ENCODE measurements at places on chromosomes 6 and 20.
A peak's percentile ranks its signal among the peaks of the same experiment; 100 is the strongest.

- no peak for DNase-seq
Measured at GRCh38 chr20:49935746-49936152, 448 bp upstream of the RNF114 start.

DNA sequence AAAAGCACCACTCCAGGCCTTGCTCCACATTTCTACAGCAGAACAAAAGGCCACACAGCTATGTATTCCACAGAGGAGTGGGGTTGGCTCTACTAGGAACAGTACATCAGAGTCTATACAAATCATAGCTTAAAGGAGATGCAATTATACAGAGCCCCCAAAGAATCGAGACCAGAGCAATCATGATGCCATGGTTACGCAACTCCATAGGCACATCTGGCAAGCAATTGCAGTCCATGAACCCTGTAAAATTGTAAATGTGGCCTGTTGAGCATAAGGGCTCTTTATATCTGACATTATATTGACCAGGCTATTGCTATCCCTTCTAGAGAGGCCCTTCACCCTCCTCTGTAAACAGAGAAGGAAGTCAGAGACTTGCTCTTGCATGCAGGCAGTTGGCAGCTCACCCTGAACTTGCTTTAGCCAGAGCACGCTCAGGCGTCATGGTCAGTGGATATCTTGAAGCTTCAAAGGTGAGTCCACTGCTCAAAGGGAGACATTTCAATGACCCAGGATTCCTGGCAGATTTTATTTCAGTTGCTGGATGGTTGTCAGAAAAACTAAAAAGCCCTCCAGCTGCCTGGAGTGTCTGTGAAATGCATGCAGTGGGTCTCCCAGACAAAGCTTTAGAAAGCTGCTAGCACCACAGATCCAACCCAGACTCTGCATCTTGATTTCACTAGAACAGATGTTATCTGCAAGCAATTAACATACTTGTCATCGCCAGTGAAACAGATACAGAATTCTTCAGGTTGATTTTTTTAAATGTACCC lies 357.2 kb downstream of the CENPW start:
- DNase-seq: no peak

DNA sequence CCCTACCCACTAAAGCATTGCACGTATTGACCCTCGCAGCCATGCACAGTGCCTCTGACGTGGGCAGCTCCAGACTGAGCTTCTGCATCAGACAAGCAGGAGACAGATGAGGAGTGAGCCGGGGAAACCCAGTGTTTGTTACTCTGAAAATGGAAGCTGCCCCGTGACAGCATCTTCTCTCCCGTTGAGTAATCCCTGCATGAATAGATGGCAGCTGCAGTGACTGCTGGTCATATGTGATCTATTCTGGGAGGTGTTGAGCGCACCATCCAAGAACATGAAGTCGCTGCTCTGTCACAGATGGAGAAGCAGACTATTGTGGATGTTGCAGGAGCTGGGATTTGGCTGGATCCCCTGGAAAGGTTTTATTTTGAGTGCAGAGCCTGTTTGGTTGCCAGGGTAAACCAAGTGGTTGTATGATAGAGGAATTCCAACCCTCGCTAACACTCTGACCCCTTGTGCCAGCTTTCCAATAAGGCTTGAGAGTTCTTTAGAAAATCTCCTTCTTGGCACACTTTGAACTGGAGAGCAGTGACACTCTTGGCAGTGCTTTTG lies 242.2 kb downstream of the NRN1 start:
- peak; percentile 26 for DNase-seq

GRCh38 chr6:37860226-37860839 lies 40.8 kb downstream of the ZFAND3 start:
- DNase-seq: no peak
